ENCODE measurements at places on chromosomes 7 and 10.

DNA sequence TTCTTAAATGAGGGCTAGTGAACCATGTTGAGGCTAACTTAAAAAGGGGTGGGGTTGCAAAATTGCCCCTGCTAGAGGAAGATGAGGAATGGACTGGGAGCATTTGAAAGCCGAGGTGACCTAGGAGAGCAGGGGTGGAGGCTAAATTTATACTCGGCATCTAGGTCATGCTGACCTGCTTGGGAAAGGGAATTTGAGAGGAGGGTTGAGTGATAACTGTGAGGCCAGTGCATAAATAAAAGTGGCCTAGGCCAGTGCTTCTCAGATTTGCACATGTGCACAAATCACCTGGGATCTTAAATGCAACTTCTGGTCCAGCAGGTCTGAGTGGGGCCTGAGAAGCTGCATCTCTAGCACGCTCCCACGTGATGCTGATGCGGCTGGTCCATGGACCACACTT, 70.4 kb downstream of the CDK1 start:
- DNase-seq: no peak

- no peak for DNase-seq
These were observed 13.1 kb downstream of the VCL start for GRCh38 chr10:74011017-74011416.

DNA sequence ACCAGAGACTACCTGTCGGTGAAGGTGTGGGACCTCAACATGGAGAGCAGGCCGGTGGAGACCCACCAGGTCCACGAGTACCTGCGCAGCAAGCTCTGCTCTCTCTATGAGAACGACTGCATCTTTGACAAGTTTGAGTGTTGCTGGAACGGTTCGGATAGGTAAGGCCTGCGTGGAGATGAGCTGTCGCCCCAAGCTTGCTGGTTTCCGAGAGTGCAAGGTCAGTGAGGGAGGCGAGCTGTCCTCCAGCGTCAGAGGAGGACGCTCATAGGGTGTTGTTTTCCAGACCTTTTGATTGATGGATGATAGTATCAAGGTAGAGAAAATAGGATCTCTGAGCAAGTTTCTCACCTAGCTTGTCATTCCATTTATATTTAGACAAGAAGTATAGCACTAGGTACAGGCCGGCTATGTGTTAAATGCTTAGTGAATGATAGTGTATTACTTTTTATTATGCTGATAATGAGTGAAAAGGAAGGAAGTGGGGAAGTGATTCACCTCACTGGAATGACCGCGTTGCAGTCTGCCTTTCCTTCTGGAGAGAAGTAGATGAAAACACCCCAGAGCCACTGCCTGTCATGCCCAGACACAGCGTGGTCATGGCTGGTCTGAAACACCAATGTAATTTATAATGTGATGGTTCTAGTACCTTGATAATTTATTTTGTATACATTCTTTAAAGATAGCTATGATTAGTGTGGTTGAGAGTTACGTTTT, 33.9 kb downstream of the BNIP3 start:
- no peak for DNase-seq

DNA sequence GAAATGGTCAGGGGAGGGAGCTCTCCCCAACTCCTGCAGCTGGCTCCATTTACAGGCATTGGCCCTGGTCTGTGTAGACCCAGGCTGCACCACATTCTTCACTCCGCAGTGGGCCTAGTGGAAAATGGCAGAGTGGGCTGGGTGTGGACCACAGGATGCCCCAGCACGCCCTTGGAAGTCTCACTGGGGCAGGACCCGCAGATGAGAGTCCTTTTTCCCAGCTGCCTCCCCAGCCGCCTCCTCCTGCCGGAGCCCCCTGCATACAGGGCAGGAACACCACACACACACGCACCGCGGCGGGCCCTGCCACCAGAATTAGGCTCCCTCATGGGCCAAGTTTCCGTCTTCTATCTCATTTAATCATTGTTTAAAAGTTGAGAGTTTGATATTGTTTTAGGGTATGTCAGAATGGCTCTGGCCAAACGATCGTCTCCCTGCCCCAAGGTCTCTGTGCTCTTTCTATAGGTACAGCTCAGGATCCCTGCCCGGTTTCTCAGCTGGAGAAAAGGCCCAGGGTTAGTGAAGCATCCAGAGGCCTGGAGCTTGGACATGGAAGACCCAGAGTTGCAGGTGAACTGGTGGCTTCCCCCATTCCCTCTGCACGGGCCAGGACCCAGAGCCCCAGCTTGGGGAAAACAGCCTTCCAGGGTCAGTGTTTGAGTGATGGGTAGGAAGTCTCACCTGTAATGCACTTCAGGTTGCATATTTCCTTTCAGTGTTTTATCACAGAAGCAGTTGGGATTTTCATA, 42.0 kb downstream of the ZNF467 start:
- DNase-seq: no peak

GRCh38 chr7:70568674-70569334, 563.1 kb upstream of the GALNT17 start:
- no peak for DNase-seq

Measured in activated gamma-delta T cell treated with anti-CD3 and anti-CD28 coated beads, Interleukin-2, amount 50 U/mL, for 16 hours (primary cell).